ENCODE measurements at places on chromosomes 2 and 18. TPM values are rescaled to one million over a fixed set of nuclear protein-coding genes. Genes with fewer than 3 reads are reported as not detected.

DNA sequence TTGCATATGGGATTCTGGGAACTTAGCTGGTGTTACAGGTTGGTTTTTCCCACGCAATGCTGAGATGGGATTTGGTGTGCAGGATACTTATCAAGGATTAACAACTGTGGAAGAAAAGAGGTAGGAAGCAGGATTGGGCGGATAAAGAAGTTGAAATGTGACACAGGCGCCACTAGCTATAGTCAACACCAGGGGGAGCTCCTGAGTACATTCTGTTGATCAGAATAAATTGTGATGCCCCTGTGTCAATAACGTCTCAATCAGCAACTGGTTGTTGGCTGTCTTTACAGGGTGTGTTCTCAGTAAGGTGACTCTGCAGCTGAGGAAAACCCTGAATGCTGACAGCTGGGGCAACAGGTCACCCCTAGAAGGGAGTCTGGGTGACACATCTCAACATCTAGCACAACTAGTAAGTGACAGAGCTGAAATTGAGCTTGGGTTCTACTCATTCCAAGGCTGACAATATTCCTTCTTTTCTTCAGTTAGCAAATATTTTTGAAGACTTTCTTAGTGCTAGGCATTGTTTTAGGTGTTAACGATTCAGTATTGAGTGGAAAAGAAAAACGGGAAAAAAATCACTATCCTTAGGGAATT lies 143.0 kb downstream of the ARL6IP6 start:
- DNase-seq = no peak

Gene FAHD2B
- total RNA-seq = 9.4 TPM

GRCh38 chr2:191521608-191522208 lies 156.2 kb upstream of the NABP1 start:
- DNase-seq = peak; percentile 21

- no peak for DNase-seq
Observed at GRCh38 chr2:18412980-18413675, 147.3 kb downstream of the RDH14 start.

Gene PLGLB1
- total RNA-seq = 0.87 TPM

DNA sequence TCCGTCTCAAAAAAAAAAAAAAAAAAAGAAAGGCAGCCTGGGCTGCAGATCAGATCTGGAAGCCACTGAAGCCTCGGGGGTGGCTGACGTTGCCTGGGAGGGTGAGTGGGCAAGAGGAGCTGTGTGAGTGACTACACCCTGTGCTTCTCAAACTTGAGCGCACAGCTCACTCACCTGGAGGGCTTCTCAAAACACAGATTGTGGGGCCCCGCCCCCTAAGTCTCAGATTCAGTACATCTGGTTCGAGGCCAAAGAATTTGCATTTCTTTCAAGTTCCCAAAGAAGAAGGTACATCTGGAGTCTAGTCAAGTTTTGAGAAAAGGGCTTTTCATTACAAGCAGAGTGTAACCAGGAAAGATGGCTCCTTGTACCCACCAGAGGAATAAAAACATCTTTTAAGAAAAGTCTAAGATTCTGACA lies 97.7 kb upstream of the CAB39 start:
- DNase-seq = no peak

GRCh38 chr2:114496959-114497358 lies 54.5 kb downstream of the DPP10 start:
- no peak for DNase-seq

- DNase-seq = no peak
Observed at GRCh38 chr2:72942881-72943418, 25.6 kb downstream of the EMX1 start.

Gene C1QL2
- total RNA-seq = not detected

DNA sequence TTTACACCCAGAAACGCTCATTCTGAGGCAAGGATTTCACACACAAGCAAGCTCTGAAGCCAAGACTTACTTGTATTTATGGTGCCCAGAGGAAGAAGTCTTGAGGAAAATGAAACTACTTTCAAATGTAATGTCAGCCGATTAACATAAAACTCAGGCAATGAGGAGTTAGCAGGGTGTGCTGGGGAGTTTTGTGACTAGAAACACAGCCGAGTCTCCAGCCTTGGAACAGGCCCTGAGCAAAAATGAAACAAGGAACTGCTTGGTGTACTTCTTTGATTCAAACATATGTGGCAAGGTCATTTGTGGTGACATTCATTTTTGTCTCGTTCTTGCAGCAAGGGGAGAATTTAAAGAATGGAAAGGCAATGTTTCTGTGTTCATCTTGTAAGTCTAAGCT lies 4.5 kb downstream of the DYTN start:
- no peak for DNase-seq

- DNase-seq = peak; percentile 81
Observed at GRCh38 chr18:78542204-78542603, 437.4 kb upstream of the SALL3 start.

Gene CD8B2
- not detected for total RNA-seq

Gene EEF1B2
- 659 TPM for total RNA-seq

GRCh38 chr2:39730276-39730675 lies 48.8 kb downstream of the THUMPD2 start:
- DNase-seq = no peak

DNA sequence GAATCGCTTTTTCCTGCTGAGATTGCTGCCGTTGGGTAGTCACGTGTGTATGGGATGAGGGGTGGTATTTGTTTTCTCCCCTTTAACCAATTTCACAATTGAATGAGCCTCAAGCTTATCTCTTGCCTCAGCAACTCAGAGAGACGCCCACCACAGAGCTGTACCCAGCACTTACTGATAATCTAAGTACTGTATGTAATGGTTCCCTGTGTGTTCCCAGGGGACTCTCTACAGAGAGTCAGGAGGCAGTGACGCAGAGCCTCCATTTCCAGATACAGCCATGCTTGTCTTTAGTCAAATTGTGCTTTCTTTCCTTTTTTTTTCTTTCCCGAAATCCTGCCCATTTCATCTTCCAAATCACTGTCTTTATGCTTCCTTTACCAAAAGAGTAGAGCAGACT lies 1102.1 kb upstream of the KLHL29 start:
- no peak for DNase-seq

DNA sequence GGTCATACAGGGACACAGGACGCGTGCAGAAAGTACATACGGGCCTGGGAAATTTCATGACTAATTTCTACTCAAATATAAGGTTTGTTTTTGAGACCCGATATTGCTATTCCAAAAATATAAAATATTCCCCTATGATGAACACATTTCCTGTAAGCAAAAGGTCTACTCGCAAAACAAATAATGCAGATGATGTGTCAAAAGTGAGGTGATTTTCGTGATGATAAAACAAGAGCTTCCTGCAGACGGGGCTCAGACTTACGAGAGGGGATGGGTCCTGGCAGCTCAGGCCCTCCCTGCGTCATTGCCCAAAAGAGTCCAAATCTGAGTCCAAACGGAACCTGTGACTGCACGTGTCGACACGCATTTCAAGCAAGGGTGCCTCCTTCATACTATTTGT lies 62.7 kb downstream of the MBP start:
- DNase-seq = no peak

- no peak for DNase-seq
Observed at GRCh38 chr2:99812426-99812825, 322.6 kb upstream of the REV1 start.

DNA sequence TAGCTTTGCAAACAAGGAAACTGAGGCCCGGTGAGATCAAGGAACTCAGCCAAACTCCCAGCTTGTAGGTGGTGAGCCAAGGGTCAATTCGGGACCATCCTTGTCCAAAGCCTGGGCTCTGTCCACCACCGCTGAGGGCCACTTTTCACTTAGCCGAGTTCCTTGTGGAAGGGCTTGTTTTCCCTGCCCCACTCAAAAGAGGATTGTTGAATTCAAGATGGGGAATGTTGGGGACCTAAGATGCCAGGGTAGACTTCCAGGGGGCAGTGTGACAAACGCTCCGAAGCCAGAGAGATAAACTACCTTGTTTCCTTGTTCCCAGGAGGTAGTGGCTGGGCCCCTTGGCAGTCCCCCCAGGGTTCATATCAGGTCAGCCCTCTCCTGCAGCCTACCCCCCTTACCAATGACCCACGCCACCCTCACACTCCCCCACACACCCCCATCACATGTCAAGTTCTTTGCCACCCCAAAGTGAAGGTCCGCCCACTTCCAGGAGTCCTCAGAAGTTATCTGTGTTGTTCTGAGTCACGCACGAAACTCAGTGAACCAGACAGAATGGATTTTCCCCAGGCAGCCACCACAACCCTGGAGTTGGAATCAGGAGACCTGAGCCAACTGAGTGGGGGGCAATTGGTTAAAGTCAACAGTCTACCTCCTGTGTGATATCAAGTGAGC lies 10.3 kb upstream of the ATOH8 start:
- peak; percentile 48 for DNase-seq

Gene PTPRM
- 17.6 TPM for total RNA-seq

Gene UNC80
- total RNA-seq = not detected

Gene LGALSL
- 5.0 TPM for total RNA-seq

GRCh38 chr2:102790091-102790455 lies 28.2 kb downstream of the TMEM182 start:
- DNase-seq = no peak

GRCh38 chr2:145119225-145119624 lies 599.3 kb upstream of the ZEB2 start:
- no peak for DNase-seq

- no peak for DNase-seq
Observed at GRCh38 chr18:45280481-45281276, 334.6 kb upstream of the SLC14A2 start.

DNA sequence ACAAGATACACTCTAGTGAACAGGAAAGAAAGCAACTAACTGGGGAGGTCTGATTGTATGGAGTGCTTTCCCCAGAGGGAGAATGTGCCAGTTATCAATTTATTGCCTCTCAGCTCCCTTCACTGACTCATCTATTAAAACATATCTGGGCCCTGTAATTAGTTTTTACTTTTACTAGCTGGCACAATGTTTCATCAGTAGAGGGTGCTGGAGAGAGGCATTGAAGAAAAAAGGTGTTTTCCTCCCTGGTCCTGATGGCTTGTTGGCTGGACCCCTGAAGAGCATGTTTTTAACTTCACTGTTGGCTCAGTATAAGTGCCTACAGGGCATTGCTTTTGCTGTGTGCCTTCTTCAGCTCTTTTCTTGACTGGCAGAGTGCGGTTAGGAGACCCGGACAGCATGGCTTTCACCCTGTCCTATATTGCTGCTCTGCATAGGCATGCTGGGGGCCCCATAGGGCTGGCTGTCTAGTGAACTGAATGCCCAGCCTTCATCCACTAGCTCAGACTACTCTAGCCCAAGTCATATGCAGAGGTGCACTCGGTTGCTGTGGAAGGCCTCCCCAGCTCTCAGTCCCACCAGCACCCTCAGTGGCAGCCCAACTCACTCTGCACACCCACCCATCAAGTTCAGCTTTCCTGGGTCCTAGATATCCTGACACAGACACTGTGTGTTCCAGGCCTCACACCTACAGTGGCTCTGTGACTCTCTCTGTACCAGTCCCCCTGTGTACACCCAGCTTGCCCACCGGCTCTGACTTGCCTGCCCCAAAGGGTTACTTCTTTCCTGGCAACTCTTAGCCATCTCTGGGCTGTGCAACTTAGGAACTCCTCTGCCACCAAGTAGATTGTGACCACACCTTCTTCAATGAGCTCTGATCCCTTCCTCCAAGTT lies 62.3 kb upstream of the ACYP2 start:
- DNase-seq = no peak

Gene FIGN
- total RNA-seq = 2.4 TPM

- peak; percentile 46 for DNase-seq
Observed at GRCh38 chr2:107402330-107402729, 424.4 kb upstream of the RGPD4 start.

DNA sequence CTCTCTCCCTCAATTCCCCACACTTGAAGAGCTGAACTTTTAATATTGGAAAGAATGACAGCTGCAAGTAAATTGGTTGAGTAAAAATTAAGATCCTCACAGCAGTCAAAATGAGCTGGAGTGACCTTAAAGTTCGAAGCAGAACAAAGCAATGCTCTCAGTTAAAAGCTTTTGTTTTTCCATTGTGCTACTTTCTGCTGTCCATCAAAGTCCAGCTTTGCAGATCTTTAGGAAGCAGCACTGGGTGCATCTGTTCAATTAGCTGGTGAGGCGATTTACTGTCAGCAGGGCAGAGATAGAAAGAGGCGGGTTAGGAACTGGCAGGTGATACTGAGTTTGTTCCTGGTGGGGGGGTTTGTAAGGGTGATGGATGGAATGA lies 834.8 kb downstream of the CPS1 start:
- DNase-seq = no peak

Gene MLPH
- total RNA-seq = 9.9 TPM

Gene CD207
- total RNA-seq = not detected

GRCh38 chr2:64853894-64854293 lies 135.3 kb upstream of the SLC1A4 start:
- DNase-seq = no peak

- no peak for DNase-seq
Observed at GRCh38 chr2:179429060-179429471, 164.4 kb upstream of the SESTD1 start.

DNA sequence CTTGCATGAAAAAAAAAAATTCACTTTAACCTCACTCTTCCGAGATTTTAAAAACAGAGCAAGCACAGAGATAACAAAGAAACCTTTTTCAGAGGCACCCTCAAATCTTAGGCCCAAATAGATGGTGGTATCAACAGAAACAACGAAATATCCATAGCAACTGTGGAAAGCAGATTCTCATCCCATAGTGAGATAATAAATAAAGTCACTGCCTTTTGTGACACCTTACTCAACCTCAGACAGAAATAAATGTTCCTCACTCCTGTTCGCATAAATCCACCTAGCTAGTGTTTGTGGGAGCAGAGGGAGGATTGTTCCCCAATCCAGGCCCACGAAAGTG lies 60.9 kb upstream of the RTN4 start:
- DNase-seq = no peak

DNA sequence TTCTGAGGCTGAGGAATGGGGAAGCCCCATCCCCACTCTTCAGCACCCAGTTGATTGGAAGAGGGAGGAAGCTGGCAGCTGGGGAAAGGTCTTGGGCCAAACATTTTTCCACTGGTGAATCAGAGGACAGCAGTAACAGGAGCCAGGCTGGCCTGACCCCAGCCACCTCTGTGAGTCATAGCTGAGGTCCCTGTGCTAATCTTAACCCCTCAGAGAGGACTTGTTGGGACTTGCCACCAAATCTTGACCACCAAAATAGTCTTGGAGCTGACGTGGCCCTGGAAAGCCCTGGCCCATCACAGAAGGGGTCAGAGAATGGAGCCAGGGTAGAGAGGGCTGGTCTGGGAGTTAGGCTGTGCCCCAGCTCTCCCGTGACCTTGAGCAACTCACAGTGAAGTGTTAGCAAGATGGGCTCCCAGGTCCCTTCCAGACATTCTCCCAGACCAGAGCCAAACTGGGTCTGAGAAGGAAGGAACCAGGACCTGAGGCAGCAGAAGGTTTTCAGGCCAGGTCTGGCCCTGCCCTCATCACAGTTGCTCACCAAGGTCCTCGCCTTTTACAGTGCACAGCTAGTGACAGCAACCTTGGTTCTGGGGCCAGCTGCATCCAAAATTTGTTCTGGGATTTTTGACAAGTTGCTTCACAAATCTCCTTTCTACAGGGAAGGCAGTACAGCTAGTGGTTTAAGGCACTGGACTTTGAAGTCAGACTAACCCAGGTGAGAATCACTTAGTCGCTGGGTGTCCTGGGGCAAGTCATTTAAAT lies 266.6 kb downstream of the CYP26B1 start:
- DNase-seq = no peak

All from H4 (cell line).